Activated T-helper 1 cell treated with anti-CD3 and anti-CD28 coated beads, Interleukin-12 subunit alpha, Interleukin-12 subunit beta, Interleukin-2, Interleukin-4 antibody, amounts not matched to agents 30 ng/mL and 10 ng/mL and 1 ng/mL, durations not matched to agents 14 hours and 24 hours and 36 hours (primary cell): ENCODE measurements at places on chromosomes 13 and 19.

DNA sequence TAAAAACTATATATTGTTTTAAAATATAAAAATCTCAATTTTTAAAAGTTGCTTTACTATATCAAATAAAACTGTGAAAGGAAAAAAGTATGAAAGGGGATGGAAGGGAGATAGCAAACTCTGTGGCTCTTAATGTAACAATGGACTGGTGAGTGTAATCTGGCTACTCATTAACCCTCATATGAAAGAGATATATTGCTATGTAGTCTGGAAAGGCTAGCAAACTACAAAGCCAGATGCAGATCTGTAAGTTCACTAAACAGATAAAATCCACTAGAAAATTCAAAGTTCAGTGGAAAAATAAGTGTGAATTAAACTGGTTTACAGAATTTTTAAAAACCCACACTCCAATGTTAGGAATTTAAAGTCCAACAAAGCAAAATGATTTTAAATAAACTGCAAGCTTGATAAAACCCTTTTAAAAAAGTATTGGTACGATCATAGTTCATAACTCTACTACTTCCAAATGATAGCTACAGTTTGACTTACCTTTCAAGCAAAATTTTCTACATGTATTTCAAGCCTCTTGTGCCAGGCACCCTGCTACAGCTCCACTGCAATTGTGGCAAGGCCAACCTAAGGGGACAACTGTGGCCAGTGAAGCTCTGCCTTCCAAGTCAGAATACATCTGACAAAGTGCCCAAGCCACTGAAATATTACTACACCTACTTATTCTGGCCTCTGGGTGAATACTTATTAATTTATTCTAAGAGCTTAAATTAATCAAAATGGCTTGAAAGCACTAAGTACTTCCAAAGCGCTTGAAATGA is 647 bp upstream of the ELF1 start:
- peaks cover 51% of the 10 kb centered on the region for H3K4me1 ChIP-seq
- no peak overlapping the region for H3K27ac ChIP-seq
- peaks cover 19% of the 10 kb centered on the region for H3K36me3 ChIP-seq
- no peaks in the 10 kb centered on the region for H3K27me3 ChIP-seq
- no peak for DNase-seq

- peak; percentile 38 for DNase-seq
- peaks cover 23% of the 10 kb centered on the region for H3K36me3 ChIP-seq
- peak overlapping the region; percentile 95 for H3K27ac ChIP-seq
- no peaks in the 10 kb centered on the region for H3K27me3 ChIP-seq
- peaks cover 84% of the 10 kb centered on the region for H3K4me1 ChIP-seq
These were observed 42.1 kb upstream of the C1QTNF9 start for GRCh38 chr13:24267274-24267673.

DNA sequence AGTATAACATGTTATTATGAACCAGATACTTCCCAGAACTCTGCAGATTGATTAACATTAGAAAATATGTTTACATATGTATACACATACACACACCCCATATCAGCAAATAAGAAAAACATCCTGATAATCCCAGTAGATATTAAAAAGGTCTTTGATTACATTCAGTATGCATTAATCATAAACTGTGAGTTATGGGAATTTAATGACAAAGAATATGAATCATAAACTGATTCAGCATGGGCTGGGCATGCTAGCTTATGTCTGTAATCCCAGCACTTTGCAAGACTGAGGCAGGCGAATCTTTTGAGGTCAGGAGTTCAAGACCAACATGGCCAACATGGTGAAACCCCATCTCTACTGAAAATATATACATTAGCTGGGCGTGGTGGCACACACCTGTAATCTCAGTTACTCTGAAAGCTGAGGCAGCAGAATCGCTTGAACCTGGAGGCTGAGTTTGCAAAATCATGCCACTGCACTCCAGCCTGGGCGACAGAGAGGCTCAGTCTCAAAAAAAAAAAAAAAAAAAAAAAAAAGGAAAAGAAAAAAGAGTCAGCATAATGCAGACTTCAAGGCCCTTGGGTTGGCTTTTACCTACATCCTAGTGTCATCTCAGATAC is 581.9 kb upstream of the PRR20A start:
- H3K27ac ChIP-seq, result no peak overlapping the region
- no peak overlapping the region for H3K4me3 ChIP-seq
- DNase-seq, result no peak
- peaks cover 2% of the 10 kb centered on the region for H3K27me3 ChIP-seq

DNA sequence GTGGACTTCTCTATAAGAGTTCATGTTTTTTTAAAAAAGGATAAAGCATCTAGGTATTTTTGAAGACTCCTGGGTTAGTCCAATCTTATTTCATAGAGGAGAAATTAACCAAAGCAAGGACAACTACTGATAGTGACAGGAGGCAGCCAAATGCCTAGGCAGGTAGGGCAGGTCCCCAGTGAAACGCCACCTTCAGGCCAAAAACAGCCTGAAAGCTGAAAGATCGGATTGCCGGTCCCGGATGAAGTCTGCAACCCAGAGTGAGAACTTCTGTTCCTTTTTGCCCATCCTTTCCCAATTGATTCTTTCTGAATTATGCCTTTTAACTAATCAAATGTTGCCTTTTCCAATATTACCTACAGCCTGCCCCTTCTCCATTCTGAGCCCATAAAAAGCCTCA is 6.1 kb upstream of the GGACT start:
- H3K4me1 ChIP-seq, result peaks cover 10% of the 10 kb centered on the region
- H3K27me3 ChIP-seq, result peaks cover 7% of the 10 kb centered on the region
- H3K36me3 ChIP-seq, result no peaks in the 10 kb centered on the region
- no peak overlapping the region for H3K4me3 ChIP-seq
- DNase-seq, result no peak

GRCh38 chr13:34523406-34523805 is 418.7 kb upstream of the NBEA start:
- DNase-seq, result no peak
- H3K36me3 ChIP-seq, result no peaks in the 10 kb centered on the region
- no peak overlapping the region for H3K4me3 ChIP-seq
- H3K4me1 ChIP-seq, result no peaks in the 10 kb centered on the region
- H3K27ac ChIP-seq, result no peak overlapping the region
- H3K27me3 ChIP-seq, result no peaks in the 10 kb centered on the region

DNA sequence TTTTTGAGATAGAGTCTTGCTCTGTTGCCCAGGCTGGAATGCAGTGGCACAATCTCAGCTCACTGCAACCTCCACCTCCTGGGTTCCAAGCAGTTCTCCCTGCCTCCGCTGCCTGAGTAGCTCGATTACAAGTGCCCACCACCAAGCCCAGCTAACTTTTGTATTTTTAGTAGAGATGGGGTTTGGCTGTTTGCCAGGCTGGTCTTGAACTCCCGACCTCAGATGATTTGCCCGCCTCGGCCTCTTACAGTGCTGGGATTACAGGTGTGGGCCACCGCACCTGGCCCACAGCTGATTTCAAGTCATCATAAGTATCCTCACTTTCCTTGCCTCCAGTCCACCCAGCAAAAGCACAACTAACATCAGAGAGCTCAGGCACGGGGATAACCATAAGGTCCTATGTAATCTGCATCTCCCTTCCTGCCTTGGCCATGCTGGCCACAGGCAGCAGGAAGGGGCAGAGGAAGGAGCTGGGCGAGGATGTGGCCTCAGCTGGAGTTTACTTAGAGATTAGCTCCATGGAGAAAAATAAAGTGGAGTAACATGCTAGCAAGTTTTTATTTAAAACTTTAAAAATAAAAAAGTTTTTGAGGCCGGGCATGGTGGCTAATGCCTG is 22.9 kb upstream of the ADGRE1 start:
- DNase-seq, result no peak
- no peaks in the 10 kb centered on the region for H3K27me3 ChIP-seq
- no peak overlapping the region for H3K4me3 ChIP-seq
- H3K36me3 ChIP-seq, result no peaks in the 10 kb centered on the region

- H3K36me3 ChIP-seq, result peaks cover 8% of the 10 kb centered on the region
- DNase-seq, result no peak
- no peak overlapping the region for H3K4me3 ChIP-seq
- peaks cover 93% of the 10 kb centered on the region for H3K4me1 ChIP-seq
- no peaks in the 10 kb centered on the region for H3K27me3 ChIP-seq
These were observed 39.3 kb downstream of the RGCC start for GRCh38 chr13:41496420-41497234.

DNA sequence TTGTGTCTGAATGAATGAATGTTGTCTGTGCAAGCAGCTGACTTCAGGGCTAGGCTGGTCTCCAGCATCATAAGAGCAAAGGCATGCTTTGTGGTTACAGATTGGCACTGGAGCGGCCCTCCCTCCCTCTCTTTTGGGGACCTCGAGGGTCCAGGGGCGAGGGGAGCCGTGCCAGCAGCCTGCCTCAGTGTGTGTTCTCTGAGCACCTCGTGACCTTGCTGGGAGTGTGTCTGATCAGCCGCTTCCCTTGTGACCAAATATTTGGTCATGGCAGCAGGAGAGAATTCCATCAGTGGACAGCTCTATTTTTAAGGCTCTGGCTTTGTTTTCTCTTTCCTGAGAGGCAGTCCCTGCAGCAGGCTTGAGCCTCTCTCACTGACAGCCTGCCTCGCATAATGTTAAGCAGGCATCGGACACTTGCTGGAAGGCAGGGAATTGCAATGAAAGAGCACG is 329.7 kb downstream of the UQCRFS1 start:
- DNase-seq, result no peak
- no peak overlapping the region for H3K4me3 ChIP-seq
- H3K27ac ChIP-seq, result no peak overlapping the region
- H3K36me3 ChIP-seq, result no peaks in the 10 kb centered on the region
- H3K4me1 ChIP-seq, result no peaks in the 10 kb centered on the region

- H3K27ac ChIP-seq, result no peak overlapping the region
- DNase-seq, result no peak
- peak overlapping the region; percentile 91 for H3K4me3 ChIP-seq
- H3K36me3 ChIP-seq, result peaks cover 9% of the 10 kb centered on the region
- peaks cover 30% of the 10 kb centered on the region for H3K4me1 ChIP-seq
- peaks cover 17% of the 10 kb centered on the region for H3K27me3 ChIP-seq
These were observed 636 bp upstream of the ZNF579 start for GRCh38 chr19:55581145-55581822.

GRCh38 chr13:112468069-112468468 is 91.9 kb downstream of the SPACA7 start:
- no peaks in the 10 kb centered on the region for H3K4me1 ChIP-seq
- H3K4me3 ChIP-seq, result no peak overlapping the region
- H3K36me3 ChIP-seq, result no peaks in the 10 kb centered on the region
- H3K27me3 ChIP-seq, result no peaks in the 10 kb centered on the region
- DNase-seq, result no peak

- H3K27ac ChIP-seq, result no peak overlapping the region
- H3K27me3 ChIP-seq, result peaks cover 41% of the 10 kb centered on the region
- DNase-seq, result no peak
- H3K4me1 ChIP-seq, result peaks cover 13% of the 10 kb centered on the region
These were observed 1.3 kb downstream of the ATP7B start for GRCh38 chr13:52009946-52010345.

GRCh38 chr19:19269952-19270694 is 3.0 kb downstream of the TM6SF2 start:
- peaks cover 31% of the 10 kb centered on the region for H3K27me3 ChIP-seq
- H3K4me1 ChIP-seq, result no peaks in the 10 kb centered on the region
- DNase-seq, result no peak
- peaks cover 10% of the 10 kb centered on the region for H3K36me3 ChIP-seq

DNA sequence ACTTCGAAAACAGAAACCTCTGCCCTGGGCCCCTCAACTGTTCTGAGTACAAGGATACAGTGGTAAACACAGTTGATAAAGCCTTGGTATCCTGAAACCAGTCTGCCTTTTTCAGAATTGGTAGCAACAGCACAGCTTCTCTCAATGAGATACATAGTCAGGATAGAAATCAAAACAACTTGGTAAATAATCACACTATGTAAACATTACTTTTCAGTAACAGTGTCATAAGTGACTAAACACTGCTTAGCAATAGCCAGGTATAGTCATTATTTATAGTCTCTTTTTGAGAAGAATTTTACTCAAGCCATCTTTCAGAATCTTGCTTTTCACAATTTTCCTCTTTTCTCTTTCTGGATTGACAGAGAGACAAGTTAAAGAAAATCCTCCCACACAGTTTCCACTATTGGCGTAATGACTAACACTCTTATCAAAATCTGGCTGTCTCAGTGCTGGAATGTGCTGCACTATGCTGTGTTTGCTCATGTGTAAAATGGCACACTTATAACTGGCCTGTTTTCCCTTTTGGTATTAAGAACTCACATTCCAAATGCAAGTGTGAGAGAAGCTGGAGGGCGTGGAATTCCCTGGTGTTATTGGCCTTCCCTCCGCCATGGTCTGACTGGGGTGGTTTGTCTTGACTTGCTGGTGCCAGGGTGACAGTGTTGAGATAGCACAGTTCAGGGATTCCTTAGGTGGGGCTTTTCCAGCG is 368.8 kb downstream of the TDRD3 start:
- no peaks in the 10 kb centered on the region for H3K27me3 ChIP-seq
- H3K36me3 ChIP-seq, result no peaks in the 10 kb centered on the region
- no peak for DNase-seq
